Naive B cell (primary cell): ENCODE measurements at places on chromosomes 1 and 21.
A peak's percentile ranks its signal among the peaks of the same experiment; 100 is the strongest.

GRCh38 chr1:79708646-79709265, 702.2 kb upstream of the ADGRL4 start:
- DNase-seq, result no peak

DNA sequence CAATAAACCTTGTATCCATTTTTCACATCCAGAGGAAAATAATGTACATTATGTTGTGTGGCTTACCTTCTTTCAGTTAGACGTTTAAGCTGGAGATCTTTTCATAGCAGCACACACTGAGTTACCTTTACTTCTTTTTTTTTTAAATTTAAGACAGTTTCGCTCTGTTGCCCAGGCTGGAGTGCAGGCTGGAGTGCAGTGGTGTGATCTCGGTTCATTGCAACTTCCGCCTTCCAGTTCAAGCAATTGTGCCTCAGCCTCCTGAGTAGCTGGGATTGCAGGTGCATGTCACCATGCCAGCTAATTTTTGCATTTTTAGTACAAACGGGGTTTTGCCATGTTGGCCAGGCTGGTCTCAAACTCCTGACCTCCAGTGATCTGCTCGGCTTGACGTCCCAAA, 7.4 kb upstream of the CAMTA1 start:
- DNase-seq, result peak; percentile 31

GRCh38 chr1:174352883-174353608, 94.7 kb upstream of the GPR52 start:
- DNase-seq, result no peak

GRCh38 chr1:161952607-161953172, 71.0 kb downstream of the OLFML2B start:
- DNase-seq, result no peak

DNA sequence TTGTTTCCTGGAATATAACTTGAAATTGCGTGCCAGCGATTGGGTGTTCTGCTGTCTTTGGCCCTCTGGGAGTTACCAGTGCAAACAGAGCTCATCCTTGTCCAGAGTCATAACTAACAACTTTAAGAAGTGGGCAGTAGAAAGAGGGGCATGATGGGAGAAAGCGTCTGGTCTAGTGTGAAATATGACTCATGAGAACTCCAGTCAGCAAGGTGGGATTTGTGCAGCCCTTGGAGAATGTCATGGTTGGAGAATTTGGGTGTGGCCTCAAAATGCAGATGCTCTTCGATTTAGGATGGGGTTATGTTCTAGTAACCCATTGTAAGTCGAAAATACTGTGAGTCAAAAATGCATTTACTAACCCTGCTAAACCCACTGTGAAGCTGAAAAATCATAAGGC, 12.9 kb downstream of the ATP1B1 start:
- no peak for DNase-seq

- DNase-seq, result no peak
Measured at GRCh38 chr1:158400871-158401270, 1.6 kb upstream of the OR10T2 start.

- no peak for DNase-seq
Measured at GRCh38 chr1:116372191-116372590, 853 bp upstream of the ATP1A1 start.

GRCh38 chr1:166907763-166908162, 31.7 kb upstream of the TADA1 start:
- no peak for DNase-seq

DNA sequence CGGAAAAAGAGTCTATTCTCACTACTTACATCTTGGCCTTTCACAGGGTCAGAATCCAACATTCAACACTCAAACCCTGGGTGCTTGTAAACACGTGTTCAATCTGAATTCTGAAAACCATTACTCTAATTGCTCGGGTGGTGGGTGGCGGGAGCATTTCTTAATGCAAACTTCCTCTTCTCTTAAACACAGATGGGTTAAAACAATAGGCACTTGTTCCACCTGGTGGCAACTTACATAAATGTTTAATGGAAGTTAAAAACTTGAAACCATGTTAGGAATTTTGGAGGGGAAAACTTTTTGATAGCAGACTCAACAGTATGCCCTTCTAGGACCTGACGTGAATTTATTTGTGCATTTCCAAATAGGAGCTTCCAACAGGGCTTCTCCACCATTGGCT, 23.4 kb upstream of the TDRD10 start:
- DNase-seq, result no peak

GRCh38 chr21:36415375-36415774, 30.2 kb downstream of the CHAF1B start:
- no peak for DNase-seq

DNA sequence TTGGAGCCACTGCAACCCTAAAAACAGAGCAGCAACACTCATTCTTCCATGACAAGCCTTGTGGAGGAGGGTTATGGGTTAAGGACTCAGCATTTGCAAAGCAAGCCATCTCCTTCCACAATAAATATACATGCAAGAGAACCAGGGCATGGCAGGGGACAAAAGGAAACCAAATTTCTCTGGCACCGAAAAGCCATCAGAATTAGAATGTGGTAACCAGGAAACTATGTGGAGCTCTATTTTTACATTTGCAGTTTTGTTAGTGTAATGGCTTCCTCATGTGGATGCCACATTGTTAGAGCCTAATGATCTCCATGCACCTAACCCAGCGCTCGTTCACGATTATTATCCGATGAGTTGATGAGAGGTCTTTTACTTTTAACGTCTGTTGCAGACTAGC, 91.7 kb downstream of the NAV1 start:
- DNase-seq, result no peak

GRCh38 chr1:116357487-116357886, 15.6 kb upstream of the ATP1A1 start:
- no peak for DNase-seq

- DNase-seq, result no peak
Measured at GRCh38 chr21:34513129-34513675, 1.2 kb upstream of the KCNE1 start.

- no peak for DNase-seq
Measured at GRCh38 chr1:54014009-54014629, 3.9 kb downstream of the LDLRAD1 start.

DNA sequence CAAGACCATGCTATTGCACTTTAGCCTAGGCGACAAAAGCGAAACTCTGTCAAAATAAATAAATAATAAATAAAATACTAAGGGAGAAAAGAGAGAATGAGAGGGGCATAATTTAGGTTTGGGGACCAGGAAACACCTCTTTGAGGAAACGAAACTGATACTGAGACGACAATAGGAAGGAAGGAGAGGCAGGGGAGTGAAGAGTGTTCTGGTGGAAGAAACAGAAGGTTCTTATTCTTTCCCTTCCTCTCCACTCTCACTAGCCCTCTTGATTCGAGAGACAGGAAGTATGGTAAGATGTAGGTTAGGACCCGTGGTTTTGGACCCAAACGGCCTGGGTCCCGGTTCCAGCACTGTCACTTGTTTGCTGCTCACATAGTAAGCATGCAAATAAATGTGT, 1.6 kb upstream of the NKAIN1 start:
- peak; percentile 7 for DNase-seq

DNA sequence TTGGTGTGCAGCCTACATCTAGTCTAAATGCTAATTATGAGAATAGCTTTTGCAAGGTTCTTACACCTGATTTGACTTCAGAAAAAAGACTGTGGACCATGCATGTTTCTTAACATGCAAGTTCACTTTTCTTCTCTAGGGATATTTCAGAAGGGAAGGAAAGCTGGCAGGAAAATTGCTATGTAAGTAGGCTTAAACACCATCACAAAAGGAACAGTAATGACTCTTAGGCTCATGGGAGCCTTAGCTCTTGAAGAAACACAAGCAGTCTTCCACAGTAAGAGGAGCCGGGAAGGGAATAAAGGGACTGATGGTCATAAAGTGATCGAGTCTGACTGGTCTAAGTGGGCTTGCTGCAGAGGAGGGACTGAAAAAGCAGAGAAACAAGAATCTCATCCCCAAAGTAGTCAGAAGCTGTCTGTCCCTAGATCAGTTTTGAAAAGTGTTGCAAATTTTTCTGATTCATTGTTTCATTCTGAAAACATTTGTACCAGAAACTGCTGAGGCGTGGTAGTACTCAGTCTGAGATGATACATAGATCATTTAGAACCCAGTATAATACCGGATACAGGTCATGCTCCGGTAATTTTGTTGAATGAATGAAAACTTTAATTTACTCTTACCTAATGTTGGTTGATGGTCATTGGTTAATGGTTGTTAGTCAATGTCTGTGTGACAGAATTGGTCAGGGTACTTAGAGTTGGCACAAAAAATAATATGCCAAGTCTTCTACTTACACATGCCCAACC, 40.9 kb downstream of the SMYD2 start:
- no peak for DNase-seq

GRCh38 chr1:150995896-150996295, 10.8 kb downstream of the MINDY1 start:
- DNase-seq, result peak; percentile 29

DNA sequence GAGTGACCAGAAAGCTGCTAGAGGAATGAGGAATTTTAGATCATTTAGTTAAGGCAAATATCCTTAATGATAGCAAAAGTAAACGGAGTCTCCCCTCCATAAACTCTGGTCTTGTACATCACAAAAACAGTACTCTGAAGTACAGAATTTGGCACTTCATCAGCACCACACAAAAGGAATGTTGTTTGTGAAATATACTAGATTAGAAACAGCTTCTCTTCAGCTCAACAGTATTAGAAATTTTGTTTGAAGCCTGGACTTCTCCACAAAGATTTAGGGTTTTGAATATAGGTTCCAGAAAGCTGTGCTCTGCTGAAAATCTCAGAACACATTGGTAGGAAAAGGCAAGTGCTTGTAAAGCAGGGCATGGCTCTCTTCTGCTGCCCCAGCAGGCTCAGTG, 135.1 kb upstream of the PTGFR start:
- no peak for DNase-seq

DNA sequence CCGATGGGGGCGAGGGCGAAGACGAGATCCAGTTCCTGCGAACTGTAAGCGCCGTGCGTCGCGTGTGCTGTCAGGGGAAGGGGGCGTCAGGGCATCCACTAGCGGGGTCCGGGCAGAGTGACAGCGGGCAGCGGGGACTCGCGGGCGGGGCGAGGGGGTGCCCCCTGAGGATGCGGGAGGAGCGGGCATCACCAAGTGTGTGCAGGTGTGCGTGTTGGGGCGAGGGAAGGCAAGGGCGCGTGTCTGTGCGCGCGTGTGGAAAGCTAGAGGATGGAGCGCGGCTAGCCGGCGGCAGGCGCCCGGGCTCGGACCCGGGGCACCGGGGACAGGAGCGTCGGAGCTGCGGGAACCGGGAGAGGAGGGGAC, 525 bp downstream of the RYR2 start:
- no peak for DNase-seq

GRCh38 chr21:25750085-25750484, 15.3 kb downstream of the GABPA start:
- no peak for DNase-seq

- DNase-seq, result no peak
Measured at GRCh38 chr1:31699341-31699891, 4.4 kb downstream of the COL16A1 start.

GRCh38 chr1:191528275-191528674, 630.0 kb upstream of the RGS18 start:
- DNase-seq, result no peak

GRCh38 chr1:117795190-117795589, 134.2 kb downstream of the GDAP2 start:
- no peak for DNase-seq
